ENCODE measurements at places on chromosomes 1 and 21.

GRCh38 chr1:93531193-93531592, 83.3 kb downstream of the FNBP1L start:
- no peak for DNase-seq

- peak; percentile 44 for DNase-seq
Observed at GRCh38 chr21:36422279-36423098, 37.3 kb downstream of the CHAF1B start.

DNA sequence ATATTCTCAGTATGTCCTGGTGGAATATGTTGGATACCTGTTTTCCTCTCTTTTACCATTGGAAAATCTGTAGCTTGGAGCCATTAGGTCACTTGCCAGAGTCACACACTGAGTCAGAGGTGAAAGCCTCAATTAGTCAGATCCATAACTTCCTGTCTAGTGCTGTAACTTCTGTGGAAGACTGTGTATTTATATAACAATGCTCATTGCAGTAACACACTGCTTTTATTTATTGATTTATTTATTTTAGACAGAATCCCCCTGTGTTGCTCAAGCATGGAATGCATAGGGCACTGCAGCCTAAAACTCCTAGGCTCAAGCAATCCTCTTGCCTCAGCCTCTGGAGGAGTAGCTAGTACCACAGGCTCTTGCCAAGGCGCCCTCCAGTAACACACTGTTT, 1.3 kb upstream of the DOCK7 start:
- peak; percentile 98 for DNase-seq

- DNase-seq, result no peak
Observed at GRCh38 chr1:30817077-30817438, 59.5 kb upstream of the LAPTM5 start.

GRCh38 chr1:153261281-153262069, 2.0 kb downstream of the LORICRIN start:
- DNase-seq, result no peak

DNA sequence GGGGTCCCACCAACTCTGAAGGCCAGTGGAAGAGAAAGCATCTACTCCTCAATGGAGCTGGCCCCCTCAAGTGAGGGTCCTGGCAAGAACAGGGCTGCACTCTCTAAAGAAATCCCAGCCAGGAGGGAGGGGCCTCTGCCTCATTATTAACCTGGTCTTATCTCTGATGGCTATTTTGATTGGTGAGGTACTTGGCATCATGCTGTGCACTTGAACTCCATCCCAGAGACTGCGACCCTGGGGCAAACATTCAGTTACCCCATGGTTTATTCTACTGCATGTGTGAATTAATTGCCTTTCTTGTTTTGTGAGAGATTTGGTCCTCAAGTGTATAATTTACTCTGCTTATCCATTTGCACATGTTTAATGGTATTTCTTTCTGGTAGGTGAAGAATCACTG, 55.0 kb upstream of the ETV3 start:
- no peak for DNase-seq

- no peak for DNase-seq
Observed at GRCh38 chr1:87539147-87539546, 210.5 kb downstream of the LMO4 start.
